ENCODE measurements at places on chromosomes 12 and 14.

DNA sequence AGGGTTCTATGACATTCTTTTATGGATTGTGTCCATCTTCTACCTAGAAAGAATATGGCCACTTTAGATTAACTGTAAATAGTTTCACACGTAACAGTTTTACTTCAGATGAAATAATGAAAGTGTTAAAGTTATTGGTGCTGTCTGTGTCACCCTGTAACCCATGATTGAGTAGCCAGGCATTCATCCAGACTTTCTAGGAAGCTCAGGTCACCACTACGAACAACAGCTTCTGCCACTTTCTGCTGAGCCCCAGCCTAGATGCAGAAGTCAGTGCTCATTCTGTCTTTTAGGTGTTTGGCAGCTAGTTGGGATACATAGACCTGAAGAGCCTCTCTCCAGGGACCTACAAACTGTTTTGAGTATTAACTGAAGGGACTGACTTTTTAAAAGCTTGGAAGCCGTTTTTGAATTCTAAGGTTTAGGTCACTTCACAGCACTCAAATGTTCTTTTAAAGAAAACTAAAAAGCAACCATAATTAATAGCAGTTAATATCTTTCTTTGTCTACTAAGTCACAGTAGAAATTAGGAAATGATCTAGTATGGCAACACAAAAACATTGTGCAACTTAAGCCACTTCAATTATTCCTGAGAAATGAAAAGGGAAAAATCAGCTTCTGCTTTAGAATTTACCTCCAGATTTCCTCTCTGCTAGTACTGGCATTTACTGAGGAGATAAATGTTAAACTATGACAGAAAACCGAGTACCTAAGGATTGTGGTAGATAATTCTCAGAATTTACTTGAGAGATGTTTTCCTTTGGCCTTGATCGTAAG lies 266.9 kb downstream of the CCDC91 start:
- no peak for DNase-seq

GRCh38 chr12:109732321-109733305 lies 19.0 kb downstream of the FAM222A start:
- DNase-seq: peak; percentile 76

DNA sequence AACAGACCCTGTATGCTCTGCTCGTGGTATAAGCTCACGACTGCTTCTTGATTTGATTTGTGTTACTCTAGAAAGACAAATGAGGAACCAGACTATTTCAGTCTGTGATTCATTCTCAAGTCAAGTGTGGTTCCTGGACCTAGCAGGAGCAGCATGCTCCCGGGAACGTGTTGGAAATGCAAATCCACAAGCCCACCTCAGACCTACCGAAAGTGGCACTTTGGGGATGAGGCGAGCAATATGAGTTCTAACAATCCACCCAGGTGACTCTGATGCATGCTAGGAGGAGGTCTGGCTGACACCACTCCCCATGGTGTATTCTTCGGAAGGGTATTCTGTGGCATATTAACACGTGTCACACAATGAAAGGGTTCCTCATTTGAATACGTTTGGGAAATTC lies 59.5 kb upstream of the TMX1 start:
- DNase-seq: no peak

DNA sequence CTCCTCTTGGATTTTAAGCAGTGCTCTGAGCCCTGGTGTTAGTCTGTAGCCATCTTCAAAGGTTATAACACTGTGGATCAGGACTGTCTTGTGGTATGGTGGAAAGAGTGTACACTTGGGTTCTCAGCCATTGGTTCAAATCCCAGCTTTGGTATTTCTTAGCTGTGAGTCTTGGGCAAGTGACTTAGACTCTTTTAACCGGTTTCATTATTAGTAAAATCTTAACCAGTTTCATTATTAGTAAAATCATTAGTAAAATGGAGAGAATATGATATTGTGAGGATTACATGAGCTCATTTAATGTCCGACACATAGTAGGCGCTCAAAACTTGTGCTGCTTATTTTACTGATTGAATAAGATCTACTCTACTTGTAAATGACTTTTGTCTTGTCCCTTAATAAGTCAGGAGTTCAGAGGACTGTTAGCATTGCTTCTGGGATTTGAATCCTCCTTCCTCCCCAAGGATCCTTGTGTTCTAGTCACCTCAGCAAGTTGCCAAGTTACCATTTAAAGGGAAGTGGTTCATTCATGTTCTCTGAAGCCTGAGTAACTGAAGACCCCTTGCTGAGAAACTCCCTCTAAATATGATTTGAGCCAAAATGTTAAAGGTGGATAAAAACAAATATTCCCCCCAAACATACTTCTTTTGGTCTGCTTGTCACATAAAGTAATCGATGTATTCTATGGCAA lies 12.4 kb downstream of the TTLL5 start:
- DNase-seq: no peak

DNA sequence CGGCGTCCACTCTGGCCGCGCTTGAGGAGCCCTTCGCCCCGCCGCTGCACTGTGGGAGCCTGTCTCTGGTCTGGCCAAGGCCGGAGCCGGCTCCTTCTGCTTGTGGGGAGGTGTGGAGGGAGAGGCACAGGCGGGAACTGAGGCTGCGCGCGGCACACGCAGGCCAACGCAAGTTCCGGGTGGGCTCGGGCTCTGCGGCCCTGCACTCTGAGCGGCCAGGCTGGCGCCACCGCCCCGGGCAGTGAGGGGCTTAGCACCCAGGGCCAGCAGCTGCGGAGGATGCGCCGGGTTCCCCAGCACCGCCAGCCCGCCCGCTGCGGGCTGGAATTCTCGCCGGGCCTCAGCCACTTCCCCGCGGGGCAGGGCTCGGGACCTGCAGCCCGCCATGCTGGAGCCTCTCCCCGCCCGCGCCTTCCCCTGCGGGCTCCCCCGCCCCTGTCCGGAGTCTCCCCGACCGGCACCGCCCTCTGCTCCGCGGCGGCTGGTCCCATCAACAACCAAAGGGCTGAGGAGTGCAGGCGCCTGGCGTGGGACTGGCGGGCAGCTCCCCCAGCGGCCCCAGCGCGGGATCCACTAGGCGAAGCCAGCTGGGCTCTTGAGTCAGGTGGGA lies 921.2 kb upstream of the FOXG1 start:
- no peak for DNase-seq

DNA sequence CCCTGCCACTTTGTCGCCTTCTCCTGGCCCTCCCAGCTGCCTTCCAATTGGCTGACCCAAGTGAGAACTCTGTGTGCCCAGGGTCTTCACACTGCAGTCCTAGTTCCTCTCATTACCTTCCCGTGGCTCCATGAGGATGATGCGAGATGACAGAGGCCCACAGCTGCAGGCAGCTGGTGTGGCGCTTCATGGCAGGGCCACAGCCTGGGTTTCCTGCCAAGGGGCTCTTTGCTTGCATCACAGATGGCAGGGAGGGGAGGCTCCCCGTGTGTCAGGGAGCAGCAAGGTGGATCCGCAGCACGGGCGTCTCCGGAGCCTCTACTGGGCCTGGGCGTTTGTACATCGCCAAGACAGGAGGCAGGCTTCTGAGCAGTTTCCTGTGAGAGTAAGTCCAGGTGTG lies 28.9 kb downstream of the DEGS2 start:
- no peak for DNase-seq

GRCh38 chr12:97556302-97556779 lies 93.7 kb downstream of the RMST start:
- no peak for DNase-seq

DNA sequence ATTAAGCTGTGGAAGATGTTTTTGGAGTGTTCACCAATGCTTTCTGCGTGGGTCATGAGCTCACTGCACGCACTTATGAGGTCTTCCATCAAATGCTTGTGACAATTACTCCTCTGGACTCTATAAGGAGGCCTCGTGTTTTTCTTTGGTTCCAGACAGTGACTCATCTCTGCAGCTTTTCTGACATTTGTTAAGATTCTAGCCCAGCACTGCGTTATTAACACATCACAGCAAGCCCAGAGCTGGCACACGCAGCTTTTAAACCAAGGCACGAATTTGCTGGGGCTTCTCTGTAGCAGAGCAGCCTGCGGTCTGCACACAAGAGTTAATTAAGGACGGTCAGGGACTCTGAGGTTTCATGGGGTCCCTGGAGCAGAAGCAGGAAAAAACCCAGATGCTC lies 16.9 kb downstream of the MEG3 start:
- no peak for DNase-seq

DNA sequence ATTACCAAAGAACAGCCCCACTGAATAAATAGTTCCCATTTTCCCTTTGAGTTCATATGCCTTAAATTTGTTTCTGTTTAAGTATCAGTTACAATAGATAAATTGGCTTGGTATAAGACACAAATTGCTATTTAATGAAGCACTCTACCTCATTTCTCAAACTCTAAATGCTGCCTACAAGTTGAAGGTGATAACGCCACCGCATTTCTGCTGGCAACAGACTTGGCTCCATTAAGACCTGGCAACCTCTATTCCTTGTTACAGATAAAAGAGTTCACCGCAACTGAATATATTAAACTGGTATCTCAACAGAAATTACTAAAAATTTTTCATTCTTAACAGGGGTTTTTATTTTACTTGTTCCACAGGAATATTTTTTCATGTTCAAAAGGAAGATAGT lies 35.6 kb downstream of the GXYLT1 start:
- DNase-seq: no peak
